Left hindlimb (tissue), 1 donor: ENCODE measurements at places on chromosomes 13 and 19.

DNA sequence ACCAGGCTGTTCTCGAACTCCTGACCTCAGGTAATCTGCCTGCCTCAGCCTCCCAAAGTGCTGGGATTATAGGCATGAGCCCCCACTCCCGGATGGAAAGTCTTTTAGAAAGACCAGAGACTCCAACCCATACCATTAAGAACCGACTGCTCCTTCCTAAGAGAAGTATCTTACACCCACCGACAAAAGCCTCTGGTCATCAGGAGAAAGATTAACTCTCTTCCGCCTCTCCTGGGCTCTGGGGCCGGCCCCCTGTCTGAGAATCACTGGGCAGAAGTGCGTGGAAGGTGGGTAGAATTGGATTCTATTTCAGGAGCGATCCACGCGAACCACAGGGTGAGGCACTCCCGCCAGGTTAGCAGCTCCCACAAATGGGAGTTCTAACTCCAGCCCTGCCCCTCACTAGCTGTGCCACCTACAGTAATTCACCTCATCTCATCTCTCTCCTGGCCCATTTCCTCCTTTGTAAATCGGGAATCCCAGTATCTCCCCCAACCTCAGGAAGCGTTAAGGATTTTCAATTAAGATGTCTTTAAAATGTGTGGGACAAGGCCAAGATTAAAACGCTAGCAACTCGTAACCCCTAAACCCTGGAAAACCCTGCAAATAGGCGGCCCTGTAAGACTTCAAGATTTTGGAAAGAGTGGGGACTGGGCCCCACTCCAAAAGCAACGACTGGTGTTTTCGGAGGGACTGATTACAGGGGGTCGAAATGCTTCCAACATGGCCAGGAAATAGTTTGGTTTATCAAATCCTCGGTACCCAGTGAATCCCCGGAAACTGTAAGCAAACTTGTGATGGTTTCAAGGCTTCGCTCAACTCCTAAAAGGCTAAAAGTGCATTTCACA lies 1.3 kb downstream of the HNRNPL start:
- no peak for DNase-seq

GRCh38 chr19:3080286-3080685 lies 13.9 kb upstream of the GNA11 start:
- no peak for DNase-seq

- no peak for DNase-seq
Observed at GRCh38 chr13:29454931-29455481, 140.5 kb downstream of the SLC7A1 start.

DNA sequence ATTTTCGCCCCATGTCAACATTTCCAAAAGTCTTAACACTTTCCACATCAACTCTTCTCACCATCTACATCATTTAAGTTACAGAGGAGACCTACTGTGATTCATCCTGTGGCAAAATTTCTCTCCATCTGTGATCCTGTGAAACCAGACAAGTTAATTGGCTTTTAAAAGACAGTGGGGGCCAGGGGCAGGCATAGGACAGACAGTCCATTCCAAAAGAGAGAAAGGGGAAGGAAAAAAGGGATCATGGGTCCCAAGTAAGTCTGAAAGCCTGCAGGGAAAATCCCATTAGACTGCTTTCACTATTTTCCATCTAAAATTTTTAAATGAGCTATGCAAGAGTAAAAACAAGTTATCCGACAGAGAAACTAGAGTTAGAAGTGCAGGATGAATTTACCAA lies 121.0 kb downstream of the MRPL57 start:
- no peak for DNase-seq

DNA sequence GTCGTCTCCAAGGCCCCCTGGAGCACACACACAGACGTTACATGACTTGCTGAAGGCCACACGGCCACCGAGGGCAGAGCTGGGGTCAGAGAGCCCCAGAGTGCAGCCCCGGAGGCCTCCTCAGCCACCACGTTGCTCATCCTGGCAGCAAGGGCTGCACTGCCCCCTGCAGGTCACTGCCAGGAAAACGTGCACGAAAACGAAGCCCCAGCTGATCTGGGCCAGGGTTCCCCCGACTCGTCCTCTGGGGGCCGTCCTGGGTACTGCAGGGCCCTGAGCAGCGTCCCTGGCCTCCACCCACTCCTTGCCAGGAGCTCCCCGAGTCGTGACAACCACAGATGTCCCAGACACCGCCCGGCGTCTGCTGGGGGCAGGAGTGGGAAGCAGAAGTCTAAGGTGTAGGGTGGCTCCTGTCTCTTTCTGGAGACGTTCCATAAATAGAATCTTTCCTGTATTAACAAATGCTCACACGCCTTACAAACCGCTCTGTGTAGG lies 3.4 kb downstream of the TPGS1 start:
- DNase-seq: peak; percentile 87

DNA sequence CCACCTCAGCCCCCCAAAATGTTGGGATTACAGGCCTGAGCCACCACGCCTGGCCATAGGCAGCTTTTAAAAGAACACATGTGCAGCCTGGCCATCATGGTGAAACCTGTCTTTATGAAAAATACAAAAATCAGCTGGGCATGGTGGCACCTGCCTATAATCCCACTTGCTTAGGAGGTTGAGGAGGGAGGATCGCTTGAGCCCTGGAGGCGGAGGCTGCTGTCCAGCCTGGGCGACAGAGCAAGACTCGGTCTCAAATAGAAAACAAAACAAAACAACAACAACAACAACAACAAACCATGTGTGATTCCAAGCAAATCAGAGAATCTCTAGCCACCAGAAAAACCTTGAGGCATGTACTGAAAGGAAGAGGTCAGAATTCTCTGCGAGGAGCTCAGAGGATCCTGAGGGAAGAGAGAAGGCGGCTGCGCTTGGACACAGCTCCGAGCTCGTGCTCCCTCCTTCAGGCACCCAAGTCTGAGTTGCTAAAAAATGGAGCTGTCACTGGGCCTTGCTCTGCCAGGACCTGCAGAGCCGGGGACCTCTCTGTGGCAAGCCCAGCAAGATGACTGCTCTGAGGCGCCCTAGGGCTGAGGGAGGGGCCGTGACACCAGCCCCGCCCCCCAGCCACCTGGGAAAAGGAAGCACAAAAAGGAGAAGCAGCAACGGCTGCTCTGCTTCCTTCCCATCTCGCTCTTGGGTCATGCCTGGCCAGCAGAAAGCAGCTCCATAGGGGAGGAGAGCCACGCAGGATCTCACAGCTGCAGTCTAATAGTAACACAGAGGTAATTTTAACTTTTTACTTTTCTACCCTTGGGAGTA lies at the start of gene ARL11:
Gene ARL11, plus strand, starts transcription at position 677 of the 822 bp plus-strand sequence. CDS start 1,941 bp downstream, outside the sequence.
- DNase-seq: no peak

DNA sequence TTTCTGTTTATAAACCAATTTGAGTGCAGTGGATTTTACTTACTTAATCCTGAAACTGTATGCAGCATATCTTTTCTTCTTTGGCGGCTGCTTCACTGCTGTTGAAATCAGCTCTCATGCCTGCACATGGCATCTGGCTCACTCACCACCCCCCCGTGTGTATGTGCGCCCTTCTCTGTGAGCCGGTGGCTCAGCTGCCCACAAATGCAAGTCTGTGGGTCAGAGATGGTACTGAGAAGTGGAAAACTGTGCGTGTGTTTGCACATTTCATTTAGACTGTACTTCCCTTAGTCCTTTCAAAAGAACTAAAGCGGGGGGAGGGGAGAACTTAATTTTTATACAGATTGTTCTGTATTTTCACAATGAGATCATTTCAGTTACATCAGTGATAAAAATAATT lies 307.6 kb downstream of the SHISA2 start:
- no peak for DNase-seq

- DNase-seq: no peak
Observed at GRCh38 chr13:97630725-97631124, 196.8 kb downstream of the RAP2A start.

- no peak for DNase-seq
Observed at GRCh38 chr13:49302222-49302621, 54.5 kb downstream of the CDADC1 start.

DNA sequence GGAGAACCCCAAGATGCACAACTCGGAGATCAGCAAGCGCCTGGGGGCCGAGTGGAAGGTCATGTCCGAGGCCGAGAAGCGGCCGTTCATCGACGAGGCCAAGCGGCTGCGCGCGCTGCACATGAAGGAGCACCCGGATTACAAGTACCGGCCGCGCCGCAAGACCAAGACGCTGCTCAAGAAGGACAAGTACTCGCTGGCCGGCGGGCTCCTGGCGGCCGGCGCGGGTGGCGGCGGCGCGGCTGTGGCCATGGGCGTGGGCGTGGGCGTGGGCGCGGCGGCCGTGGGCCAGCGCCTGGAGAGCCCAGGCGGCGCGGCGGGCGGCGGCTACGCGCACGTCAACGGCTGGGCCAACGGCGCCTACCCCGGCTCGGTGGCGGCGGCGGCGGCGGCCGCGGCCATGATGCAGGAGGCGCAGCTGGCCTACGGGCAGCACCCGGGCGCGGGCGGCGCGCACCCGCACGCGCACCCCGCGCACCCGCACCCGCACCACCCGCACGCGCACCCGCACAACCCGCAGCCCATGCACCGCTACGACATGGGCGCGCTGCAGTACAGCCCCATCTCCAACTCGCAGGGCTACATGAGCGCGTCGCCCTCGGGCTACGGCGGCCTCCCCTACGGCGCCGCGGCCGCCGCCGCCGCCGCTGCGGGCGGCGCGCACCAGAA lies 1.1 kb downstream of the SOX1 start:
- no peak for DNase-seq
